Caki2 (cell line): ENCODE measurements at places on chromosomes 5 and 9.

DNA sequence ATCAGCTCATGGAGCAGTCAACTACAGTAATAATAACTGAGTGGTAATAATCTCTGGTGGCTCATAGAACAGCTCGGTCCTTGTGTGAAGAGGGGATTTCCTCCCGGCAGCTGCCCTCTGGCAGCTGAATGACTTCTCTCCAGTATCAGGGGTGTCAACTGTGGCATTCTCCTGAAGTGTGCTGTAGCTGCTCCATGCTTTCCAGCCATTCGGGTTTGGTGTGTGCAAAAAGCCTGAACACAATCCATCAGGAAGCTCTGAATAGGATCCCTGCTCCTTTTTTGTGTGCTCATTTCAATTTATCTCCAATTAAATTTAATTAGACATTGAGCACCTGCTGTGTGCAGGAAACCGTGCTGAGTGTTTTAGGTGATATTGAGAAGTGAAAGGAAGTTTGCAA lies 59.8 kb upstream of the BARX1 start:
- DNase-seq = no peak

- DNase-seq = no peak
Measured at GRCh38 chr9:18422296-18423036, 51.5 kb upstream of the ADAMTSL1 start.

- no peak for DNase-seq
Measured at GRCh38 chr5:135980620-135981019, 25.8 kb upstream of the LECT2 start.

- no peak for DNase-seq
Measured at GRCh38 chr5:91957666-91958065, 574.5 kb upstream of the ARRDC3 start.

- DNase-seq = no peak
Measured at GRCh38 chr9:35198191-35198590, 36.4 kb downstream of the UNC13B start.

DNA sequence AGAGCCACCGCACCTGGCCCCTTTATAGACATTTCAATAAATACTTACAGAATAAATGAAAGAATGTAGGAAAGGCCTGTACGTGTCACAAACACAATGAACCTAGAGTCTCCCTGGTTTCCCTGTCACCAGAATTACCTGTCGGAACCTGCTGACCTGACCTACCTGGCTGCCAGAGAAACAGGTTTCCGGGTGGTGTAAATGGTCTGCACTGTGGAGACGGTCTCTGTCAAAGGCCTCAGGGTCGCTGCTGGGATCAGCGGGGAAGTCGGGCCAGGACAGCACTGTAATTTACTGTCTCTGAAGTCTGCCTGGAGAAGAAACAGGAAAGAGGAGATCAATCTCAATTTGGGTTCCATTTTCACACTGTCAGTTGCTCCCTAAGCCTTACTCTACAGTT lies 9.3 kb upstream of the FRRS1L start:
- DNase-seq = no peak

GRCh38 chr9:6759185-6759977 lies 1.6 kb downstream of the KDM4C start:
- peak; percentile 69 for DNase-seq

DNA sequence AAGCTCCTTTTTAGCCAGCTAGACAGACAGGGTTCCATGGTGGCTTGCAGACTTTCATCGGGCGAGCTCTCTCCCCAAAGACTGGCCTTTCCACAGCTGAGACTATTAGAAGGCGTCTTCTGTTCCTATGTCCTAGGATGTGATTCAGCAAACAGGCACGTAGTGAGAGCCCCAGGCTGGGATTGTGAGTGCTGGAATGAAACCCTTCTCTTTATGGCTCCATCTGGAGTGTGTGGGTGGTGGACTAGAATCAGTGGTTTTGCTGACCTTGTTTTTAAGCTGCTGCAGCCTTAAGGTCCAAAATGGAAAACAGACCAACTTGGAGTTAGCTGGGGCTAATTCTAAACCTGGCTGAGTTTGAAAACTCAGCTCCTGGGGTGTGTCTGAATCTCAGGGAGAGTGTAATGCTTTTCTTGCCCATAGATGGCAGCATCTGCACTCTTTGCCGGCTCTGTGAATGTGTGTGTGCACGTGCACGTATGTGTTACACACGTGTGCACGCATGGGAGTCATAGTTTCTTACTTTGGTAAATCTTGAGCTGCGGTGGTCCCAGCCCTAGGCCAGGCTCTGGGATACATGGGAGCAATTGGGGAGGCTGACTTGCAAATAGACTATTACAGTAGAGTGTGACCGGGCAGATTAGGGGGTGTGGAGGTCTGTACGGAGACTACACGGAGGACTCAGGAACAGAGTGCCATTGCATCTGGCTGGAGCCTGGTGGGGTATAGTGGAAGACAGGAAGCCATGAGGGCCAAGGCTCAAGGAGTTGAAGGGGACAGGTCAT lies 10.7 kb downstream of the GSN start:
- peak; percentile 59 for DNase-seq

- peak; percentile 44 for DNase-seq
Measured at GRCh38 chr9:134325096-134325812, 1.0 kb upstream of the RXRA start.

DNA sequence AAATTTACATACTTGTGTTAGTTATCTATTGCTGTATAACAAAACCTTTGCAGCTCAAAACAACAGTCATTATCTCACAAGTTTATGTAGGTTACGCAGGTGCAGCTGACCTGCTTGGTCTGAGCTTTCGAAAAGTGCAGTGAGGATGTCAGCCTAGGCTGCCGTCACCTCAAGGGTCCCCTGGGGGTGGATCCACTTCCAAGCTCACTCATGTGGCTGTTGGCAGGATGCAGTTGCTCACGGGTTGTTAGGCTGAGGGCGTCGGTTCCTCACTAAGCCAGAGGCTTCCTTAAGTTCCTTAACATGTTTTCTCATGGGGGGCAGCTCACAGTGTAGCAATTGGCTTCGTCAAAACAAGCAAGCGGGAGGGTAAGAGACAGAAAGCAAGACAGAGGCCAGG lies 139.8 kb downstream of the DOCK8 start:
- DNase-seq = no peak

DNA sequence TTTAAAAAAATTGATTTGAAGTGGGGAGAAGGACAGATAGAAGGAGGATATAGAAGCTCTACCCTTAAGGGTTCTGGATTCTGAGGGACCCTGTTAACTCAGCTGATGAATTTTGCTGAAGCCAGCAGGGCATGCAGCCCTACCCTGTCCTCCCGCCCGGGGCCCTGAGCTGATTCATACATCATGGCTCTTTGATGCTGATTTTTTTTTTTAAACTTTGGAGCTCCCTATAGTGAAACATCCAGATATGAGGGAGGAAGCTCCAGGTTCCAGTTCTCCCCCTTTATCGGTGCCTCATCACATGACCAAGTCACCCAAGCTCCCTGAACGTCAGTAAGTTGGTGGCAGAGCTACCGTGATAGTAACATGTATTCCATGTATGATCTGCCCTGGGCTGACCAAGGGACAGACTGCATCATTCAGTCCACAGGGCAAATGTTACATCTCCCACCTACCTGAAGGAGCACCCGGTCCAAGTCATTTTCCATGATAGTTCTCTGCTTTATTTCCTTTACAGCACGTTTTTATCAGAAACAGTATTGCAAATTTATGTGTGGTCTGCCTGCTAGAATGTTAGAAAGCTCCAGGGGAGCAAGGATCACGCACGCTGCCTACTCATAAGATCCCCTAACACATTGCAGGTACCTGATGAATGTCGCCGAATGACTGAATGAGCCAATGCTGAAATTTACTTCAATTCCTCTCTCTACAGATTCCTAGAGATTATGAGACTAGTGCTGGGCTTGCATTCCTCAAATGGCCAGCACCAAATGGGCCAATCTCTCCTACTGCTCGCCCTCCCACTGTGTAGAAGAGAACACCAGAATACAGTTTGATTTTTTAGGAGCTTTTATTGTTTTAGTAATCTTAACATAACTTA lies 25.9 kb downstream of the SPARC start:
- no peak for DNase-seq

- no peak for DNase-seq
Measured at GRCh38 chr9:137719194-137719593, 100.4 kb downstream of the EHMT1 start.

DNA sequence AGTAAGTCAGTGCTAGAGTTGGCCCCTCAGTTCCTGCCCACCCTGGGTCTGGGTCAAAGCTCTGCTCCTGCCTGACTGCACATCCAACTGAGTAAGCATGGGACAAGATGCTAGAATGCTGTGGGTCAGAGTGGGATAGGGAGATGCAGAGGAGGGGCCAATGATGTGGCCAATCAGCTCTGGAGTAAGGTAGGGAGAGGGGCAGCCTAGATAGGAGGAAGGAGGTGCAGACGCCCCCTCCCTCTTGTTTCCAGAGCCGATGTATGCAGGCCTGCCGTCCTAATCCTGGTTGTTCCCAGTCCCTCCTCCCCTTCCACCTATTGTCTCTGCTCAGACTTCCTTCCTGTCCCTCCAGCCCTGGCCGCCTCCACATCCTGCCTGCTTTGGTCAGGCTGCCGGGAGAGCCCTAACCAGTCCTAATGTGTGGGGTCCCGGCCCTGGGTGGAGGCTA lies 1.3 kb downstream of the ARAP3 start:
- no peak for DNase-seq

- no peak for DNase-seq
Measured at GRCh38 chr5:73497497-73498056, 665 bp upstream of the BTF3 start.

DNA sequence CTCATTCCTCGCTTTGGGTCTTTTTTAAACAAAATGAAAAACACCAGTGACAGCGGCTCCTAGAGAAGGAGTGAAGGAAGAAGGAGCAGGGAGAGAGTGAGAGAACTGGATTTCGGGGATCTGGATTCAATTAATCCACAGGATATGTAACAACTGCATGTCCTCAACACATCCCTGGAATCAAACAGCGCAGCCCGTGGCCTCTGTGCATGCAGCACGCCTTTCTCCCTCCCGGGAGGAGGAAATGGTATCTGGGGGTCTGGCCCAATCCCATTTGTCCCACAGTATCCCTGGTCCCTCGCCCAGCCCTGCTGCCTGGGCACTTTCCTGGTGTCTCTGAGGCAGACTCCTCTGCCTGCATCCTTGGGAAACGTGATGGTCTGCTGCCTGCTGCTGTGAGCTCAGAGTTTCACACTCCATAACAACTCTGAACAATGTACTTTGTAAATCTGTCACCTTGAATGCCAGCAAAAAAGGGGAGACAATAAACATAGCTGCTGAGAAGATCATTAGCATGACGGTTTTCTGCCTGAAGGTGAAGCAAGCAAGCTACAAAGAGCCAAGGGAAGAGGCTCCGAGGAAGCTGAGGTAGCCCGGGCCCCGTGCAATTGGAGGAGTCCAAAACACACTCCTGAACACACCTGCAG lies 56.1 kb downstream of the PTCH1 start:
- no peak for DNase-seq

DNA sequence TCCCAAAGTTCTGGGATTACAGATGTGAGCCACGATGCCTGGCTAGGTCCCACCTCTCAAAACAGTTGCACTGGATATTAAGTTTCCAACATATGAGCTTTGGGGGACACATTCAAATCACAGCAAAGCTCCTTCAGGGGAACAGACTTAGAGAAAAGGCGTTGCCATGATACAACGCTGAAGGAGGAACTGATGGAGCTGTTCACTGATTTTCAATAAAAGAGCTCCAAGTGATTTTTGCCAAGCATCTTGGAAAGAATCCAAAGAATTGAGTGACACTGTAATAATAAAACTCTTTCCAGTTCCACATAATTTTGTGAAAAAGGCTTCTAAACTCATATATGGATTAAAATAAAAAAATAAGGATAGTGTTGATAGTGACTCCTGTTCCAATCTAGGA lies 72.5 kb downstream of the CSNK1A1 start:
- no peak for DNase-seq

- no peak for DNase-seq
Measured at GRCh38 chr5:81922854-81923279, 49.0 kb upstream of the ATG10 start.

DNA sequence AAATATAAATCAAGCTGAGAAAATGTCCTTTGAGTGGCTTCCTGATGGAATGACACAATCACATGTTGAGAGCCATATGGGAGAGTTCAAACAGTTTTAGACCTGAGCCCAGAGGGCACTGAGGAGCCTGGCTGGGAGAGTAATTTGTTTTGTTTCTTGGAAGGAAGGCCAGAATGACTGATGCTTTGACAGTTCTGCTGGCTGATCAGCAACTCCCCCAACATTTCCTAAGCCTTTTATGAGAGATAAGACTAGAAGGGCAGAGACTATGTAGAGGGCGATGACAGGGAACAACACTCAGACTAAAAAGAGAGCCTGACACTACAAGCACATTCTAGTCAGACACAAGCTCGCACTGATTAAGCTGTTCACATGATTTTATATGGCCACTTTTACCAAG lies 169.2 kb downstream of the COX7C start:
- no peak for DNase-seq

- DNase-seq = no peak
Measured at GRCh38 chr5:76626738-76627137, 3.5 kb upstream of the F2RL2 start.

DNA sequence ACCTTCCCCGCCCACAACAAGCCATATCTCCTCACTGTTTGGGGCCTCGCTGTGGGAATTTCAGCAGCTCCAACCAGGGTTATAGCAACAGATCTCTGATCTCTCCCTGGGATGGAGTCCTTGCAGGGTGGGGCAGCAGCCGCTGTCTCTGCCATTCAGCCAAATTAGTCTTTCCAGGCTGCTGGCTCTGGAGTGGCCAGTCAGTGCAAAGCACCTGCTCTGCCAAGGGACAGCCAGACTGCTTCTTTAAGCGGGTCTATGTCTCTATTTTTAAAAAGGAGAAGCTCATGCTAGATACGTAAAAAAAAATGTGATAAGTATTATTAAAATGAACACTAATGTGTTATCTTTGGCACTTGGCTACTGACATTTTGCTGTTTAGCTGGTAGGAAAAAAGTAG lies 380.2 kb downstream of the CDH10 start:
- no peak for DNase-seq

DNA sequence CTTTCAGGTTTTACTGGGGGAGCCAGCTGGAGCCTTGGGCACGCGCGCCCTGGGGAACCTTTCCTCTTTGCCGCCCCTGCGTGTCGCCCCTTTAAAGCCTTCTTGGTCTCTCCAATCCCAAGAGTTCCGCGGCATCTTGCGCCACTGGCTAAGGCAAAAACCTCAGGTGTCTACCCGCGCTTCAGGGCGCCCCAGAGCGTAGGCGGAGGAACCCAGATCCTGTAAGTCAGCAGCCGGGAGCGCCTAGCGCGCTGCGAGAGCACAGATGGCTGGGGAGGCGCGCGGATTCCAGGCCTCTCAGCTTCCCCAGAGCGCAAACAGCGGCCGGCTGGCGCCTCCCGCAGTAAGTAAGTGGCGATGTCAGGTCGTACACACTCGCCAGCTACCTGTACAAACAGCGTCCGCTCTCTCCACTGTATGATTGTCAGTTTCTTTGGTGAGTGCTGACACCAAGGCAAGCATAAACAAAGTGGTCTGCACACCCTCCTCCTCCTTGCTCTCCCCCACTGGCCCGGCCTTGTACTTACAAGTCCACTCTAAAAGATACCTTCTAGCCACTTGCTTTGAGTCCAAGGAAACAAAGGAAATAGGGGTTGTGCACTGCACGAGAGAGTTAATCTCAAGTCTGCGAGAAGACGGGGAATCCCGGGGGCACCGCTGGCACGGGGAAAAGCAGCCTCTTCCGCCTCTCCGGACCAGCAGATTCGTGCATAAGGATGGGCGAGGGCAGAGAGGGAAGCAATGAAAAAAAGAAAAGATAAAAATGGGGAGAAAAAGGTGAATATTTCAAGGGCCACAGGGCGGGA lies 2.9 kb downstream of the HTR1A start:
- DNase-seq = no peak
